ENCODE measurements at places on chromosomes 12 and 14.
A peak's percentile ranks its signal among the peaks of the same experiment; 100 is the strongest.

GRCh38 chr12:44847403-44847802, 28.7 kb downstream of the NELL2 start:
- no peak for DNase-seq

- DNase-seq, result no peak
Observed at GRCh38 chr12:65896743-65897142, 72.5 kb downstream of the HMGA2 start.

GRCh38 chr12:72493407-72493806, 221.2 kb downstream of the TRHDE start:
- DNase-seq, result no peak

GRCh38 chr12:104596134-104596799, 139.5 kb downstream of the CHST11 start:
- DNase-seq, result no peak

GRCh38 chr12:120115066-120115465, 1.5 kb downstream of the RAB35 start:
- DNase-seq, result no peak

GRCh38 chr12:23906329-23906728, 43.1 kb downstream of the SOX5 start:
- DNase-seq, result no peak

DNA sequence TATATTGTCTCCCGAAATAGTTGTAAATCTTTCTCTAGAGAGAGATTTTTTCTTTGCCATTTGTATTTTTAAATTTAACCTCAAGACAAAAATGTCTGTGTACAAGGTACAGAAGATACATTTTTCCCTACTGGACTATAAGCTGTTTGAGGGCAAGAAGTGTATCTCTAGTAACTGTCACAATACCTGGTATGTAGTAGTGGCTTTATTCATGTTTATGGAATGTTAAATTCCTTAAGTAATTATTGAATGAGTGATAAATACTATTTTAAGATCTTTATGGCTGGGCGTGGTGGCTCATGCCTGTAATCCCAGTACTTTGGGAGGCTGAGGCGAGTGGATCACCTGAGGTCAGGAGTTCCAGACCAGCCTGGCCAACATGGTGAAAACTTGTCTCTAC, 24.4 kb upstream of the CDK17 start:
- DNase-seq, result no peak

- DNase-seq, result peak; percentile 16
Observed at GRCh38 chr14:75418850-75419768, 8.7 kb upstream of the JDP2 start.

DNA sequence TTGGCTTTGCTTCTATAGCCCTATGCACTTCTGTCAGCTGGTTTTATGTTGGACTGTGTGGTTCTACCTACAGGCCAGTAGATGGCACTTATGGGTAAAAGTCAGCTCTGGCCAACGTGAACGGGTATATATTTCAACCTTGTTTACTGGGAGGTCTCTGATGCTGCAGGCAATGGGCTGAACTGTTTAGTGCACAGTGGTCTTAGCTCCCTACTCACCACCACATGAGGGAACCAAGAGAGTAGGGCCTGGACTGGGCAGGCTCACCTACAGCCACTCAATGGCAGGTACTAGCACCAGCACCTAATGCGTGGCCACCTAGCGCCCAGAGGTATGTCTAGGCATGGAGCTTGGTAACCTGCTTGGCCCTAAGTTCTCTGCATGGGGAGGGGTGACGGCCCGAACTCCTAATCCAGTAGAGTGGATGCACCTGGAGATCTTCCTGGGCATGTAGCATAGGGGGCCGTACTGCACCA, 481.8 kb downstream of the TMEM117 start:
- DNase-seq, result no peak

GRCh38 chr14:21142357-21142756, 13.5 kb downstream of the OR5AU1 start:
- DNase-seq, result no peak

DNA sequence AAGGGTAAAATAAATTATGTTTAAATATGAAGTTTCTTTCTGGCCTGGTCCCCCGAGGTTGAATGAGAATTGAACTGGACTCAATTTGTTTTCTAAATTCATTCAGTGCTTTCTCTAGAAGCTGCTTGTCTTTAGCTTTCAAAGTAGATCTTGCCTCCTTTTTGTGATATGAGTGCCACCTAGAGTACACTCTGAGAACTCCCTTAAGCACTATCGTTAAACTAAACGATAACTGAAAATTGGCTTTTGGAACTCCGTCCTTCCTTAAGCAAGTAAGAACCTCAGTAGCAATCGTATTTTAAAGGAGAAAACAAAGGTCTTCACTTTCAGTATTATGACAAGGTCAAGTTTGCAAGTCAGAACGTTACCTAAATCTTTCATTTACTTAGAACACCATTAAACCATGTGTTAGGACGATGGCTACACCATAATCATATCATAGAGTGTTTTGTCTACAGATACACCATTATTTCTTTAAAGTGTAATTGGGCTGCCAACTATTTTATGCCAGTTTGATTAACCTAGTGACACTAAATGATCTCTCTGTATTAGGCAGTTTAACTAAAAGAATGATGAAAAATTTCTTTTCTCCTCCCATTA, 364.8 kb downstream of the SNAPC1 start:
- peak; percentile 51 for DNase-seq

- DNase-seq, result no peak
Observed at GRCh38 chr14:21136024-21136423, 19.8 kb downstream of the OR5AU1 start.

- no peak for DNase-seq
Observed at GRCh38 chr14:33315721-33316120, 377.0 kb downstream of the NPAS3 start.

GRCh38 chr14:87989956-87990299, 3.1 kb downstream of the GALC start:
- no peak for DNase-seq

- DNase-seq, result no peak
Observed at GRCh38 chr14:90757452-90757851, 58.8 kb downstream of the TTC7B start.

DNA sequence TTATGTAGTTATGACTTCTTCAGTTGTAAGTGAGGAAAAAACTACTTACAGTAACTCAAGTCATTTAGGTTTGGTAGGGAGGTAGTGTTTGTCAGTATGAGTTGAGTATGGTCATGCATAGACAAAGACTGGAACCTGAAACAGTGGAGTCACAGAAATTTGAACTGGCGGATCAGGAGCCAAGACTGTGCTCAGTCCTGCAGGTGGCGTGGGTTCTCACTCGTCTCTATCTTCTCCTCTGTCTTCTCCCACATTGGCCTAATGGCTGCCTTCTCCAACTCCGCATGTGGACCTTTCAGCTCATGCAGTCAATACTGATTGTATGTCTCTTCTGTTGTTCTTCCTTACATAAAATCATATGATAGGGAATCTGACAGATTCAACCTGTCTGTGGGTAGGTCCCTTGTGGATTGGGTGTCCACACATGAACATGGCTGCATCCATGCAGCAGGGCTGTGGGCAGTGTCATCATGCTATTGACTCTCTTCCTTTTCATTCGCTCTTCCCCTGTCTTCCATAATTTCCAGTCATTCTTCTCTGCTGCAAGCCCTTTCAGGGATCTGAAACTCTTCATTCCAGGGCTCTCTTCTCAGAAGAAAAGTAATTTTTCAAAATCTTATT, 78.8 kb upstream of the NEDD1 start:
- no peak for DNase-seq

- DNase-seq, result no peak
Observed at GRCh38 chr12:15601210-15601800, 187.9 kb downstream of the EPS8 start.

GRCh38 chr14:61536661-61537562, 158.4 kb upstream of the HIF1A start:
- no peak for DNase-seq

GRCh38 chr14:101726954-101727302, 34.6 kb upstream of the PPP2R5C start:
- DNase-seq, result no peak

GRCh38 chr12:119679490-119679889, 11.6 kb downstream of the PRKAB1 start:
- no peak for DNase-seq

DNA sequence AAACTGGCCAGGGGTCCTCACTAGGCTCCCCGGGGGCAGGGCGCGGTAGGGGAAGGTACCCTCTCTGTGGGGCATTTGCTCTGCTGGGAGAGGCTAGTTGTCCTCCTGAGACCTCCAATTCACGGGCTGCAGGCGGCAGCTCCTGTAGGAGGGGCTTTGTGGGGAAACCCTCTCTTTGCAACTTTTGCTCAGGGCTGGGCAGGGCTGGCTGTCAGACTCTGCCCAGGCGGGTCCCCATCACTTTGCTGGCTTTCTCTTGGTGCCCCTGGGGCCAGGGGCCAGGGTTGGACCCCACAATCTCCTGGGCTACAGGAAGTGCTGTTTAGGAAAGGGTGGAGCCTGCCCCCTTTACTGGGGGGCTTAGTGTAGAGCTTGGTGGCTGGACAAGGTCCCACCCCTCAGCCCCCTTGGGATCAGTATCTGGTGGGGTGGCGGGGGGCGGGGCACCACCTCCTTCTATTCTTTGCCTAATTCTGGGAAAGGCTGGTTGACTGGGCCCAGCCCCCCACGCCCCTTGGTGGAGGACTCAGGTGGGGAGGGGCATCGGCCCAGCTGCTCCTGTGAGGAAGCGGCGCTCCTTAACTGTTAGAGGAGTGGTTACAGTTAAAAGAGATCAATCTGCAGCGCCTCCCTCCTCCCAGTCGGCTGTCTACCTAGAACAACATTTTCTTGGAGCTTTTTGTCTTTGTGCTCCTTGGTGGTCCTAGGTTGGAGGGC, 918.7 kb downstream of the AACS start:
- DNase-seq, result no peak

DNA sequence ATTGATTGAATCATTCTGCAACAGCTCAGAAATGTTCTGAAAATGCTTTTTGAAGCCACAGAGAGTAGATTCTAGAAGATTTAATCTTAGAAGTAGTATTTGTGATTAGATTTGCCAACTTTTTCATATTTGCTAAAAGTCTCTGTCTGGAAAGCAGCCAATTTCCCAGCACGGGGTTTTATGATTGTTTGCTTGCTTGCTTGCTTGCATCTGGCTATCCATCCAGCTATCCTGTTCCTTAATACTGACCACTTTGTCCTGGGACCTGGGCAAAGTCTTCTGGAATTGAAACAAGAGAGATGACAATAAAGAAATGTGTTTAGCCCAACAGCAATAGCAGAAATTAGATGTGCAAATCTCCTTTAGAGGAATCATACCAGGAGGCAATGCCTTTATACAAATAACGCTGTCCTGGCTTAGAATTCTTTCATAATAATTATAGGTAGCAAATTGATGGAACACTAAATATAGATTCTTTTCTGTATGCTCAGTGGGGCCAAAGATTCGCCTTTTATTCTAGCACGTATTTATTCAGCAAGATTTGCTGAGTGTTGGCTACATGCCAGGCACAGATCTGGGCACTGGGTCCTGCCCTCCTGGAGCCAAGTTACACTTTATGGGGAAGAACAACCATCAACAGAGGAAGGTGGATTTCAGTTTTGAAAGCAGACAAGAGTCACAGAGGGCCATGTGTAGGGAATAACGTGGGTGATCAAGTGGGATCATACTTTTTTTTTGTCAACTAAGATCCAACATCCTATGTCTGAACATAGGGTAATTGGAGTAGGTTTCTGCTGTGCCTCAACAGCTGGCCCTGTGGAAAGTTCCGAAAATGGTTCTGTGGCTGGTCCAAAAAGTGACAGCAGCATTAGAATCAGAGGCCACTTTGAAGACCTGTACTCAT, 25.3 kb downstream of the MYBPC1 start:
- no peak for DNase-seq

DNA sequence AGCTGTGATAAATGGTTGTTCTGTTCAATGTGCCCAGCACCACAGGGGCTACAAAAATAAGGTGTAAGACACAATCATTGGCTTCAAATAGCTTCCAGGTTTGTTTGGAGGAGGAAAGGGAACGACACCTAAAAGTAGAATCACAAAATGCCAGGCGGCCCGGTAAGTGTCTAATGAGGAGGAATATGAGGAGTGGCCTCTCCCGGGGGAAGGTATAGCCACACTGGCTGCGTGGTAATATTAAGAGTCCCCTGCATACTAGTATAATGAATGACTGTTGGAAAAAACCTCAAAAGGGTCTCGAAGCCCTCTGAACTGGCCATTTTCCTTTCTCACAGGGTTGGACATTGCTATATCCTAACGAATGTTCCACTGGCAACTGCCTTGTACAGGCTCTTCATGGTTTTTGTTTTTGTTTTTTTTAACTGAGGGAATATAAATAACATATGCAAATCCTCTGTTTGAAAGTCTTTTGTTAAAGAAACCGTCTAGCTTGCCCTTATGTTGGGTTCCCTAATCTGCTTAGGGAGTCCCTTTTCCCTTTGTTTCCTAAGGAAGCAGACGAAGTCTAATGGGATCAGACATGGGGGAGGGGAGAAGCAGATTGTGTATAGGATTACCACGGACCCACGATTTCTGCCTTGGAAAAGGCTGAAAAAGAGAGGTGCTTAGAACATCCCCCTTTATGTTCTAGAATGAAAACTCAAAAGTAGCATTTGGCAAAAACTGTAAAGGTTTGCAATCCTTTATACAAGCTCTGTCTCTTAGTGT, 4.2 kb downstream of the CCDC60 start:
- DNase-seq, result no peak

All from CD4-positive, alpha-beta T cell treated with Interleukin-4 for 1 hour (primary cell).